ENCODE measurements at places on chromosomes 1 and 21. TPM values are rescaled to one million over a fixed set of nuclear protein-coding genes. Genes with fewer than 3 reads are reported as not detected.

Gene LCE3A
- total RNA-seq, result not detected

Gene FCGR3B
- total RNA-seq, result not detected

Gene B4GALT2
- total RNA-seq, result 18.7 TPM

Gene TNFRSF25
- total RNA-seq, result 82.4 TPM

Gene FCRL2
- total RNA-seq, result not detected

Gene CACHD1
- total RNA-seq, result 2.9 TPM

Gene MNDA
- total RNA-seq, result not detected

Gene FMO2
- not detected for total RNA-seq

Gene SRGAP2C
- 18.5 TPM for total RNA-seq

Gene ANXA9
- not detected for total RNA-seq

Gene COL6A2
- 6.7 TPM for total RNA-seq

Gene ILDR2
- 10.5 TPM for total RNA-seq

Gene IVL
- total RNA-seq, result not detected

Gene GBP6
- 0.07 TPM for total RNA-seq

Gene LCE3D
- total RNA-seq, result not detected

Gene SPRR3
- total RNA-seq, result not detected

Gene GPR52
- total RNA-seq, result not detected

Gene PRKAA2
- total RNA-seq, result not detected

Gene C4BPB
- 0.81 TPM for total RNA-seq

Gene DIO1
- not detected for total RNA-seq

Gene TPR
- 217 TPM for total RNA-seq

Gene SPRR2E
- not detected for total RNA-seq

Gene HPCAL4
- total RNA-seq, result 0.52 TPM

Gene HMGCS2
- not detected for total RNA-seq

Gene ETV3L
- not detected for total RNA-seq

Gene RUNX1
- 36.9 TPM for total RNA-seq

Gene ZBTB48
- total RNA-seq, result 15.0 TPM

Gene NCAM2
- total RNA-seq, result not detected

All from activated naive CD4-positive, alpha-beta T cell treated with anti-CD3 and anti-CD28 coated beads for 36 hours (primary cell).